NCI-H446 treated with DMSO at 0.1 percent for 48 hours (cell line): ENCODE measurements at places on chromosomes 3 and 15.

DNA sequence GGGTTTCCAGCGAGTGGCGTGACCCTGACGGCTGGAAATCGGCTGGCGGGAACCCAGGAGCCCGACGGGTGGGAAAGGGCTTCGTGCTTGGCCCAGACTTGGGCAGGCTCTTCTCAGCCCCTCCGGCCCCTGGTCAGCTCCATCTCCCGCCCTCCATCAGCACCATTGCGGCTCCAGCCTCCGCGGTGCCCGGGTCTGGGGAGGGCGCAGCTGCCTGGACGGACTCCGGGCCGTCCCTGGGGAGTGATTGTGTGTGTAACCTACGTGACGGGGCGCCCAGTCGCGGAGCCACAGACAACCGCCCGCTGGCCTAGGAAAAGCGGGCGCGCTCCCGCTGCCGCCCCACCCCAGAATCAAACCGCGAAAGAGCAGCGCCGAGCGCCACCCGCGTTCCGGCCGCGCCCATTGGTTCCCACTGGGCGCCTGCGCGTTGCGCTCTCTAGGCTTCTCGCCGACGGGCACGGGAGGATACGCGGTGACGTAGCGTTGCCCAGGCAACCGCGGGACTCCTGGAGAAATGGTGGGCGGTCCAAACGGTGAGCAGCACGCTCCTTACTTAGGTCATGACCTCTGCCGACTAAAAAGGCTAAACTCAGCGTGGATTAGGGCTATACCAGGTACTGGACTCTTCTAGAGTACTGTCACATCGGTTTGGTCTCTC lies at the start of gene CFAP20DC:
Gene CFAP20DC (minus strand): TSS at position 355 of the 661 bp plus-strand sequence. CDS start 394 bp downstream, outside the sequence.
- peak; percentile 28 for DNase-seq

DNA sequence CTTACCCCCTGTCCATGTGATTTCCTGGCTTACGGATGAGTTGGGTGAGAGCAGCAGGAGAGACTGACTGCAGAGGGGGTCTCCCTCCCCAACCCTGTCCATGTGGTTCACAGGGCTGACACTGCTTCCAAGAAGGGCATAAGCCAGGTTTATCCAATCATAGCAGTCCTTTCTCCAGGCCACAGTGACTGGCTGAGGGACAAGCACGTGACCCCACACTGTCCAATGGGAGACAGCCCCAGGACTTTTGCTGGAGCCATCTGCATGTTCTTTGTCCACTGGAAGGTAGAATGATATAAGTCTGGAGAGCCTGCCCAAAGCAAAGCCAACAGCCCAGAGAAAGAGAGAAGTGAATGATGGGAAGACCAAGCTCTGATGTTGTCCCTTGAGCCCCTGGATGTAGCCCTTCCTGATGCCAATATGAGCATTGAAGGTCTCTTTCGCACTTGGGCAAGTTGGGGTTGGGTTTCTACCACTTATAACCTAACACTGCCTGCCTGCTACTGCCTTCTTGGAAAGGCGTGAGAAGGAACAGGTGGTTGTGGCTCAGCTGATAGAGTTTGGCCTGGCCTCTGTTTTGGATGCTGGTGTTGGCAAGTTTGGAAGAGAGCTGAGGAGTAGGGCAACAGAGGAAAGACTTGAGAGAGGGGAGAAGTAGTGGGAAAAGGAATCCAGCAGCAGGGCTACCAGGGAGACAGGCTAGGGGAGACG lies 41.3 kb upstream of the GRIP2 start:
- no peak for DNase-seq

DNA sequence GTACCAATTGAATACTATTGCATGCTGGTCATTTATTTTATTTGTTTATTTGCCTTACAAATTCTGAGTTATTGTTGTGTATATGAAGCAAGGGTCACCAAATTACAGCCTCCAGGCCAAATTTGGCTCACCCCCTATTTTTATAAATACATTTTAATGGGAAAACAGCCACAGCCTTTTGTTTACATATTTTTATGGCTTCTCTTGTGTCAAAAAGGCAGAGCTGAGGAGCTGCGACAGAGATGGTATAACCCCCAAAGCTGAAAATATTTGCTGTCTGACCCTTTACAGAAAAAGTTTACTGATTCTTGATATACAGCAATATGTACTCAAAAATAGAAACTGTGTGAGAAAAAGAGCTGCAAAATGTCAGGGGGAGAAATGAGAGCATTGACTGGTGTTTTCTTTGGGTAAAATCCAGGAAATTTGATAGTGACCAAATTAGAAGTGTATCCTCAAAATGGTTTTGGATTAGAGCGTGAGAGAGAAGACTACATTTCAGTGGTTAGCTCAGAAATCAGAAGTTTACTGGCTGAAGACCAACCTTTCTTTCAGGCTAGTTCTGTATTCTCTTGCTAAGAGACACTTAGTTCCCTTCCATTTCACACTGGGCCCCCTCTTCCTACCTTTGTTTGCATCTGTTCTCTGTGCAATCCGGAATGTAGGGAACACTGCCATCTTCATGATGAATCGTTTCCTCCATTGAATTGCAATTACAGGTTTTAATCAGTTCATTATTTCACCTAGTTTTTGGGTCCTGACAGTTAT lies 757.8 kb downstream of the AGBL1 start:
- no peak for DNase-seq

DNA sequence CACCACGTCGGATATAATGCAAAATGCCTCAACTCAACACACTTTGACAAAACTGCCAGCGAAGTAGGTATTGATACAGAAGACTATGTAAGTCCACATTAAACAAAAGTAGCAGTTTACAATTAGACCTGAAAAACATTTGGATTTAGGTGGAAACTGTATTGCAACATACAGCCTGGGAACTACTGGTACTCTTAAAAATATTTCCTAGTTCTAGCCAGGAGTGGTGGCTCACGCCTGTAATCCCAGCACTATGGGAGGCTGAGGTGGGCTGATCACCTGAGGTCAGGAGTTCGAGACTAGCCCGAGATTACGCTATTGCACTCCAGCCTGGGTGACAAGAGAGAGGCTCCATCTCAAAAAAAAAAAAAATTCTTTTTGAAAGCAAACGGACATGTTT lies 246.2 kb downstream of the ZBTB20 start:
- DNase-seq, result no peak

DNA sequence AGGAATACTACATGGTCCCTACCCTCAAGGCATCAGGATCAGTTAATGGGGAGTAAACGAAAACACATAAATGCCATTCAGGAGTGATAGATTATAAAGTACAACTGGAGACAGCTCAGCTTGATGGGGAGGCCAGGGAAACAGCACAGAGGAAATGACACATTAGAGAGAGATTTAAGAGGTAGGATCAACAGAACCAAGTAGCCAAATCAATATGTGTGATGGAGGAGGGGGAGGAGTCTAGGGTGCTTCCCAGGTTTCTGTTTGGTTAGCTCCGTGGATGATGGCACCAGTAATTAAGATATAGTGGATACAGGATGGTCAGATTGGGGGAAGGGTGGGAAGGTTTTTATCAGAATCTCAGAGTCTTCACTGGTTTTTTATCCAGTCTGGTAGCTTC lies 229.5 kb upstream of the ROPN1 start:
- DNase-seq, result no peak

DNA sequence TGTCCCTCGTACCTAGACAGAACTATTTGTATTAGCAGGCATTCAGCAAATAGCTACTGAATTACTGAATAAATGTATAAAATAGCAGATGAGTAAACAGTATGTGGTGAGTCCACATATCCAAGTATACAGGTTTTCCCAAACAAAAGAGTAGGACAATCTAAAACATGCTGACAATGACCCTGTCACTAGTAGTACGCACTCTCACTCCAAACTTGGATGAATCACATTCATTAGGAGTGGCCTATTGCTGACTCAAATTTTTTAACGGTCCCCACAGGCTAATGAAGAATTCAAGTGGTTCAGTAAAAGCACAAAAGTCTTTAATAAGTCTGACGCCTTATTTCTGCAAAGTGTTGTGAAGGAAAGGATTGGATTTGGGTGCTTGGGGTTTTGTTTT lies 449.3 kb upstream of the THBS1 start:
- no peak for DNase-seq

DNA sequence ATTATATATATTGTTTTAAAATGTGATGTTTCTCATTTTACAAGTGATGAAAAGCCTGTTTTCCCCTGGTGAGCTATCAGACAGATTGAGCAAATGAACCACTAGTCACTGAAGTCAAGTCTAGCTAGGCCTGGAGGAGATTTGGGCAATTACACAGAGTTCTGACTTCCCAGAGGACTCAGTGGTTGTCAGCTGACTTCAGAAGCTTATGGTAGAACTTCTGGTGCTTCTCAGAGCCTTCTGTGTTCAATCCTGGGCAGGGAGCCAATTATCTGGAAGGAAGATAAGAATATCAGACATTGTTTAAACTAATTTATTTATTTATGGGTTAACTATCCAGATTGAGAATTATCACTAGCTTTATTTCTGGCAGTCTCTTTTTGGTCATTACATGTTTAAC lies 37.7 kb upstream of the NAALADL2 start:
- peak; percentile 26 for DNase-seq

DNA sequence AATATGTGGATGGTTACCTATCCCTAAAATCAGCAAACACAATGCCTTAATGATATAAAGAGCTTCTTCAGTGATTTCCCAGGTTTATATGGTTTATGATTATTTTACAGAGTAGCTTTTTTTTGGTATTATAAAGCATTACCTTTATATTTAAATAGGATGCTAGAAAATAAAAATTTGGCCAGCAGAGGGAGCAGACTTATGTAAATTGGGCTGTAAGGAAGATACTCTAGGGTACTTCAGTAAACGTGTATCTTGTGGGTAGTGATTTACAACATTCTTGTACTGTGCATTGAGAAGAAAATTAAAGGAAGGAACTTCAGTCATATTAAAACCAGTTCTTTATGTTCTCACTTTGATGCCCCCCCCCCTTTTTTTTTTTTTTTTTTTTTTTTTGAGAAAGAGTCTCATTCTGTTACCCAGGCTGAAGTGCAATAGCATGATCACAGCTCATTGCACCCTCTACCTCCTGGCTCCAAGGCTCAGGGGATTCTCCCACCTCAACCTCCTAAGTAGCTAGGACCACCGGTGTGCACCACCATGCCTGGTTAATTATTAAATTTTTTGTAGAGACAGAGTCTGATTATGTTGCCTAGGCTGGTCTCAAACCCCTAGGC lies 167.9 kb downstream of the BBX start:
- peak; percentile 3 for DNase-seq

- DNase-seq, result no peak
These were observed 38.9 kb downstream of the ABHD2 start for GRCh38 chr15:89127054-89127702.

DNA sequence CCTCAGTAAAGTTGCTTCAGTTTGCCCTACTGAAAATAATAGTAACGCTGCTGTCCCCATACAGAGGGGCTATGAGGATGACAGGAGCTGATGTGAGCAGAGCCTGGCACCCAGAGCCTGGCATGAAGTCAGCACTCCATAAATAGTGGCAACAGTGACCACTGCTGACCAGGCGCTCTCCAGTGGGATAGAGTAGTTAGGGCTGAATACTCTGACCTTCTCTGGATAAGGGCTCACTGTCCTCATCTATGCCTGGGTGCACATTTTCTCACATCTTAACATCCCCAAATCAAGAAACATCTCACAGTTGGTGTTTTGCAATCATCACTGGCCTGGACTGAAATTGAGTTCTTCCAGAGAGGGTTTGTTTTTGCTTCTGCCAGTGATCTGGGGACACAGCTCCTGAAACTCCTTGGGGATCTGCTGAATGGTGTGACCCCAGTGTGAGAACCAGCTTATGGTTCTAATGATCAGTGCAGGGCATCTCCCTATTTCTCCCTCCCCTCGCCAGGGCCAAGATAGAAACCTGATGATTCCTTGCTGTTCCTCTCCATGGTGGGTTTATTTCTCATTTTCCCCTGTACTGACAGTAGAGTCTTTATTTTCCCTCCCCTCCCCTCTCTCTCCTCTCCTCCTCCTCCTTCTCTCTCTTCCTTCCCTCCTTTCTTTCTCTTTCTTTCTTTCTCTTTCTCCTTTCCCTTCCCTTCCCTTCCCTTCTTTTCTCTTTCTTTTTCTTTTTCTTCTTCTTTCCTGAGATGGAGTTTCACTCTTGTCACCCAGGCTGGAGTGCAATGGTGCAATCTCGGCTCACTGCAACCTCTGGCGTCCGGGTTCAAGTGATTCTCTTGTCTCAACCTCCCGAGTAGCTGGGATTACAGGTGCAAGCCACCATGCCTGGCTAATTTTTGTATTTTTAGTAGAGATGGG lies 3.5 kb upstream of the PCSK6 start:
- DNase-seq, result no peak

DNA sequence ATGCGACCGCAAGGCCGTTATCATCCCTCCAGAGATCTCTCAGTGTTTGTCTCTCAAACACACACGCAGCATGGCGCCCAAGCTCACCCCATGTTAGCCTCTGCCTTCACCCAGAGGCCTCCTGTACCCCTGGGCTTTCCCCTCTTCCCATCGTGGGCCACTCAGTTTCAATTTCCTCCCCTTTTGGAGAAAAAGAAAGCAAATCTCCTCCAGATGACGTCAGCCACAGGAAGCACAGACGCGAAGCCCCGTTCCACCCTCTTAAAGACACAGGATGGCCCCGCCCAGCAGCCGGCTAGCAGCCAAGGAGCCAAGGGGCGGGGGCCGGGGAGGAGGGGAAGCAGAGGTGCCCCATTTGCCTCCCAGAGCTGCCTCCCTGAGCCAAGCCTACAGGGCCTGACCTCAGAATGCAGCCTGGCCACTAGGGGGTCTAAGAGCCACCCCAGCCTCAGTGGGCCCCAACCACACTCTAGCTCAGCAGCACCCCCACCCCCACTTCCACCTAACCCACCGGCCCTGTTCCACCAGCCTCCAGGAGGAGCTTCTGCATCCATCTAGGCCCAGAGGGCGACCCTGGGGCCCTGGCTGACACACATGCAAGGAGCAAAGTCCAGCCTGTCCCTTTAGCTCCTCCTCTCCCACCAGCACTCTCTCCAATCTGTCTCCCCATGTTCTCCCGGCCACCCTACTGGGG lies 26.5 kb downstream of the ATRIP start:
- DNase-seq, result peak; percentile 9

DNA sequence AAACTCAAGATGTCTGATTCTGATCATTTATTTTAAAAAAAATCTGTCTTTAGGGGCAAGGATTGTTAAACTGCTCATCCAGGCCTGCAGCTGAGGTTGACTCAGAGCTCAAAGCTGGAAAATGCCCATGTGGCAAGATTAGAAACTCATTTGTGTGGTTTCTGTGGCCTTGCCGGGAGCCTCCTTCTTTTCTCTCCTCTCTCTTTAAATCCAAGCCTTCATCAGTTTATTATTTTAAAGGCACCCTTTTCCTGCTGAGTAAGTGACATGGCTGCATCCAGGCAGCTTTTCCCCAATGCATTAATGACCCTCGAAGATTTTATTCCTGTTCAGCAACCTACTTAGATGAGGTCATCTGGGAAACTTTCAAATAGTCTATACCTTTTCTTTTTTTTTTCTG lies 221.3 kb upstream of the CDIN1 start:
- no peak for DNase-seq

DNA sequence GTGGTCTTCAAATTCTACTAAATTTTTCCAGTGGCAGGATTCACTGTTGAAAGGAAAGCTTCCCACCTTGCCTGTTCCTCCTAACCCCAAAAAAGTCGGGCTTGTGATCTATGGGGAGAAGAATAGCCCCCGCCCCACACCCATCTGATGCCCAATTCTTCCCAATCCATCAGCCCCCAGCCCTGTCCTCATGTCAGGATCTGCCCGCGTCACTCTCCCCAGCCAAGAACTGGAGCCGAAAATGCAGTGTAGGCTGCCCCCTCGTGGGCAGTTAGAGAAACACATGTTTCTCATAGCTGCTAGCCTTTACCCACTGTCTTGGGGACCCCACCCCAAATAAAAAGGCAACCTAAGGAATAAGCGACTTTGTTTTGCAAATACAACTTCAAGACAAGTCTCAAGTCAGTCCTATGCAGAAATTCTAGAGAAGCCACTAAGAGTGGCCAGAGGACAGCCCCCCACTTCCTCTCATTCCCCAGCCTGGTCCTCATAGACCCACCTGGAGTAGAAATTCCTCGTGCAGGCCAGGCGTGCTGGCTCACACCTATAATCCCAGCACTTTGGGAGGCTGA lies 13.0 kb upstream of the CSK start:
- DNase-seq, result no peak
